ENCODE measurements at places on chromosomes 7 and 10.

DNA sequence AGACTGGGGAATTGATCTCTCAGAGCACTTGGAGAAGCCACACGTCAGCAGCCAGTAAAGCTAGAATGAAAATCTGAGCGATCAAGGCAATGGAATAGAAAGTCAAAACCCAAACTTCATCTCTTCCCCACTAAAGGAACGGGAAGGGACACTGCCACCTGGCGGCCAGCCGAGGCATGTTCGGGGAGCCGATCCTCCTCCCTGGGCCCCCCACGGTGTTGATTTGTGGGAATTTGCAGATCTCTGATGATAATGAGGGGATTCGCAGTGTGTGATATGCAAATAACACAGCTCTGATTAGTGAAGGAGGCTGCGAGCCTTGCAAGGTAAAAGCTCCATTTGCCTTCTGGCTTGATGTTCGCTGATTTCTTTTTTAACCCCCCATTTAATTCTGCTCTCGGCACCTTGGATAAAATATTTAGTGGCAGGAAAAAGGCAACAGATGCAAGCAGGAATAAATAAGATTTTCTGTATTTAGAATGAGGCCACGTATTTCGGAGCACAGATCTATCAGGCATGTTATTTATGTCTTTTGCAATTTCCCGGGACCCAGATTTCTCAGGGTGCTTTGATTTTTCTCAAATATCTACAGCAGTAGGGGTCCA is 258.6 kb downstream of the PAXIP1 start:
- no peak for DNase-seq

DNA sequence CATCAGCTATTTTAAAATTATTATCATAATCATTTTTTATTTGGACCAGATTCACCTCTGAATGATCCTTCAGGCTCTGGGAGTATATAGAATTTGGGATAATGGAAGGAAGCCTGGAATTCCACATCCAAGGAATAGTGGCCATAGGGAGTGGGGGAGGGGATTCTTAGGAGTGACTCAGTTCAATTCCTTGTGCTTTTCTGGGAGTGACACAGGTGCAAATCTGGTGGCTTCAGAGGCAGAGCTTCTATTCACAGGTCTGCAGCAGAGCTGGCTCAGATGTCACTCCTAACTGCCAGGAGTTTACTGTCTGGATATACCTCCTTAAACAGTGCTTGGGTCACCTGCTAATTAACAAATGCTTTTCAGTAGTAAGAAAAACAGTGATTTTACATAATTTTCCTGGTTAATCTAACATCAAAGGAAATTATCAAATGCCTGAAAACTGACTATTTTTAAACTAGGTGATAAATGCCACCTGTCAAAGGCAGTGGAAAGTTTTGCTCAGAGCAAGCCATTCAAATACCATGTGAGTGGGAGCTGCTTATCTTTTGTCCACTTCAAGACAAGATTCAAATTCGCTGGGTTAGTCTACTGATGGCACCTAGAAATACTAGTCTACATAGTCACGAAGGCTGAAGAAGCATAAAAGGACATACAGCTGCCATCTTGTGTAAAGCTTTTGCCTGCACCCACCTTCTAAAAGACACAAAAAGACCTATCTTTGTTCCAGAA is 106.7 kb upstream of the LAMB4 start:
- no peak for DNase-seq

DNA sequence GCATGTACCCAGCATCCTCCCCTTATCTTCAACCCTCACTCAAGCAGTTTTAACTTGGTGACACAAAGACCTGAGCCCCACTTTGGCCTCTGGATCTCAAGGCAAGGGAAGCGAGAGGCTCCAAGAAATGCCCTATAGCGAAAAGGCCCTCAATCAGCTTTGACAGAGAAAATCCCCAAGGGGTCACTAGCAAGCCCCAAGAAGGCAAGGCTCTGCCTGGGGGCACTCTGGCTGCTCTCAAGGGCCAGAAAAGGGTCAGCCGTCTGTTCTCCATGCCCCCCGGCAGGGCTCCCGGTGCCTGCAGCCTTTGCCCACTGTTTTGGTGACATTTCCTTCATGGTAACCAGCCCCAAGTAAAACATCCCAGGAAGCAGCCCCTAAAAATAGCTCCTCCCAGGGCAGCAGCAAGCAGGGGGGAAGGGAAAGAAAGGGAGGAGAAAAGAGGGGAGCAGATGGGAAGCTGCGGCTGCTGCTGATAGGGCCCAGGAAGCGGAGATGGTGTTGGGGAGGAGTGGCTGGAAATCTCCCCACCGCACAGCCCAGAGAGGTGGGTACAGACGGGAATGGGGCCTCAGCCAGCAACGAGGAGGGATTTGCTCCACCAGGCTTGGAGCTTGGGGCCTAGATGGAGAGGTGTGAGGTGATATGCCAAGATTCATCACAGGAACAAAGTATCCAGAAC is 7.1 kb downstream of the CAMK2G start:
- DNase-seq, result no peak

GRCh38 chr10:111335826-111336225 is 259.0 kb downstream of the ADRA2A start:
- DNase-seq, result no peak

DNA sequence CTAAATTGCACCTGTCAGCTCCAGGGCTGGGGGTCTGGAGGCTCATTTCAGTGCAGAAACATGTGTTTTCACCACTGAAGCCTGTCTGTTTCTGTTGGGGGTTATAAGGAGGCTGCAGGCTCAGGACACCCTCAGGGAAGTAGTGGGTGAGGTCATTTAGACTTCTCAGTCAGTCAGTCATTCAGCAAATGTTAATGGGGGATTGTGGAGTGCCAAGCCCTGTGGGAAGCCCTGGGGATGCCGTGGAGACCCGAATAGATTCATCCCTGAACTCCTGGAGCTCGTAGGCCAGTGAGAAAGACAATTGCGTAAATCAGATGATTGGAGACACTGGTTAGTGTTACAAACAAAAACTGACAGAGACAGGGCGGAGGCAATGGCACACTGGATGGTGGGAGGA is 19.2 kb downstream of the LHPP start:
- DNase-seq, result no peak

DNA sequence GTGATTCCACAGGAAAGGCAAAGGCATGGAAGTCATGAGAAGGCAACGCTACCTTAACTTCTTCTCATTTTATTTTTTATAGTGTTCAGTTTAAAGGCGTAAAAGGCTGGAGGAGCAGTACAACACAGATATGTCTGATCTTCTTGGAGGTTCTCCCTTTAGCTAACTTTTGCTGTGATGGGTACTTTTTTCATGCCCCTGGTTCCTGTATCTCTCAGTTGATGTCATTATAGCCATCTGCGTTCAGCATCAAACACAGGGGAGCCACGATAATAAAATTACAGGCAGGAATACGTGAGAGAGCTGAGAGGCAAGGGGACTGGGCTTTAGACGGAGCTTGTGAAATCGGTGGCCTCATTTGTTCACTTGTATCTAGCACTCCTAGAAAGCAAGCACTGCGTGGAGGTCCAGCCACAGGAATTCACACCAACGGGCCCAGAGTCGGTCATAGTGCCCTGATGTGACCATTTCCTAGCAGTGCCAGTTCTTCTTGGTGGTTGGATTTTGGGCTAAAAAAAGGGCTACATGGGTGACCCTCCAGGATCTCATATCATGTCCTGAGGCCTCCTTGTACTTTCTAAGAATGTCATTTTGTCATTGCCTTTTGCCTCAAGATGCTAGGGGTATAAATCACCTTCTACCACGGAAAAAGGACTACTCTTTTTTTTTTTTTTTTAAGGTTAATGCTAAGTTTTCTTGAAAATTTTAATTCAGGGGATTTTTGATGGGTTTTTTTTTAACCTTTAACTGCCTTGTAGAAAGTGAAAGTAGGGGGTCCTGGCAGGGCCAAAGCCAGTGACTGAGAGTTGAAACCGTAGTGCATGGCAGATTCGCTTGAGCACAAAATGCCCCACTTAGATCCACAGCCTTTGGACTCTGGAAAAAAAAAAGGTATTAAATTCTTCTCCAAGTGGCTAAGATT is 191.5 kb downstream of the CELF2 start:
- DNase-seq, result peak; percentile 30

GRCh38 chr7:27920281-27920946 is 180.5 kb downstream of the TAX1BP1 start:
- DNase-seq, result no peak

DNA sequence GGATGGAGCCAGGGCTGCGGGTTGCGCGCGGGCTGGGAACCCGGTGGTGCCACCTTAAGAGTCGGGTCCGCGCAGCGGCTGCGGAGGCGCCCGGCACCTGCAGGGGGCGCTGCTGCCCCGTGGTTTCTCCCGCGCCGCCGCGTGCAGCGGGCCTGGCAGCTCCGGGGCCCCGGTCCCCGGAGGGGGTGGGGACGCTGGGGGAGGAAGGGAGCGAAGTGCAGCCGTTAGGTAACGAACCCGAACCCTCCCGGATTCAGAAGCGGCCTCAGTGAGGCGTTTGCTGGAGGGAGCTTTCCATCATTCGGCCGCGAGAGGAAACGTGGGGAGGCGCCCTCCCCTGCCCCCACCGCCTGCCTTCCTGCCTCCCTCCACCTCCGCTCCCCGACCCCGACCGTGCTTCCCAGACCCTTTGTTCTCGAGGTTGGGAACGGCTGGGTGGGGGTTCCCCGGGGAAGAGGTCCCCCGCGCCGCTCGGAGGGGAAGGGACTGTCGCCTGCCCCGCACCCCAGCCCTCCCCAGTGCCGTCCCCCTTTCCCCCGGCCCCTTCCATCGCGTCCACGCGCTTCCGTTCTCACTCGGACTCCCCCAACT is 29.6 kb downstream of the SKIDA1 start:
- DNase-seq, result peak; percentile 72

GRCh38 chr7:42070068-42070467 is 166.9 kb downstream of the GLI3 start:
- DNase-seq, result no peak

- DNase-seq, result no peak
Measured at GRCh38 chr7:97595439-97595838, 136.4 kb upstream of the TAC1 start.

GRCh38 chr10:69645296-69646184 is 15.5 kb downstream of the FAM241B start:
- DNase-seq, result no peak
